ENCODE measurements at places on chromosomes 2 and 18.
A peak's percentile ranks its signal among the peaks of the same experiment; 100 is the strongest.

- DNase-seq: no peak
These were observed 11.3 kb upstream of the MALL start for GRCh38 chr2:110126906-110127305.

DNA sequence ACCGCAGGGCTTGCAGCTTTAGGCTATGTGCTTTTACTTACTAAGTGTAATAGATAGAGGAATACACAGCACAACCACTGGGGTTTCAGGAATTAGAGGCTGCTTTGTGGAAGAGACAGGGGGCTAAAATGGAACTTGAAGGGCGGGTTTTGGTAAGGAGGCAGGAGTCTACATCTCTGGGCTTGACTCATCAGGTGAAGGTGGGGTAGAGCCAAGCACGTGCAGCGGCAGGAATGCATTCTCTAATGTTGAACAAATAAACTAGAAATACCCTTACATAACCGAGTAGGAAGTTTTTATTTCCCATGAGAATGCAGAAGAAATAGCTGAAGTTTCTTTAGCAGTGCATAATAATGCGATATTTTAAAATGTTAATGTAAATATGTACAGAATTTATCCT is 673.8 kb upstream of the SALL3 start:
- no peak for DNase-seq

DNA sequence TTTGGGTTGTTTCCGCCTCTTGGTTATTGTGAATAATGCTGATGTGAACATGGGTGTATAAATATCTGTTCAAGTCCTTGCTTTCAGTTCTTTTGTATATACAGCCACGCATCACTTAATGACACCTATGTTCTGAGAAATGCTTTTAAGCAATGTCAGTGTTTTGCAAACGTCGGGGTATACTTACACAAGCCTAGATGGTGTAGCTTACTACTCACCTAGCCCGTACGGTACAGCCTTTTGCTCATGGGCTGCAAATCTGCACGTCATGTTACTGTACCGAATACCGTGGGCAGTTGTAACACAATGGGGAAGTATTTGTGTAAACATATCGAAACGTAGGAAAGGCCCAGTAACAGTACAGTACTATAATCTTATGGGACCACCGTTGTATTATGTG is 12.4 kb downstream of the RALB start:
- DNase-seq: no peak

GRCh38 chr2:216862628-216863398 is 2.9 kb upstream of the TNP1 start:
- DNase-seq: no peak

GRCh38 chr2:101794141-101794540 is 96.6 kb downstream of the MAP4K4 start:
- no peak for DNase-seq

- DNase-seq: no peak
These were observed 13.5 kb downstream of the ESPNL start for GRCh38 chr2:238113611-238114010.

DNA sequence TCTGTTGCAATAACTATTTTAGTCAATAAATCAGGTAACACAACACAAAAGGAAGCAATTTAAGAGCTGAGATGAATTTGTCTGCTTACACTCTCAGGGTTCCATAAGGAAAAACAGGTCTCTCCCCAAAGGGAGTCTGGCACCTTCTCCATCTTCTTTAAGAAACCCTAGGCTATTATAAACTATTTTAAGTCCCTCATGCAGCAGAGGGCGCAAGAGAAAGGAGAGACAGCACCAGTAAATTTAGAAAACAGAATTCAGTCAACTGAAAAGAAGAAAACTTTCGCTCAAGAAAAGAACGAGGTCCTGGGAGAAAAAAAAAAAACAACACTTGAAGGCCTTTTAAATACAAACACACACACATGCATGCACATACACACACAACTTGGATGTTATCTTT is 19.1 kb downstream of the SULT1C4 start:
- peak; percentile 20 for DNase-seq

GRCh38 chr2:88932686-88933085 is 241.2 kb downstream of the RPIA start:
- no peak for DNase-seq

- DNase-seq: no peak
These were observed 390.4 kb downstream of the TSN start for GRCh38 chr2:122145856-122146255.

GRCh38 chr2:234978466-234979203 is 26.8 kb downstream of the SH3BP4 start:
- no peak for DNase-seq

- DNase-seq: no peak
These were observed 14.8 kb upstream of the IMP4 start for GRCh38 chr2:130327703-130328527.

DNA sequence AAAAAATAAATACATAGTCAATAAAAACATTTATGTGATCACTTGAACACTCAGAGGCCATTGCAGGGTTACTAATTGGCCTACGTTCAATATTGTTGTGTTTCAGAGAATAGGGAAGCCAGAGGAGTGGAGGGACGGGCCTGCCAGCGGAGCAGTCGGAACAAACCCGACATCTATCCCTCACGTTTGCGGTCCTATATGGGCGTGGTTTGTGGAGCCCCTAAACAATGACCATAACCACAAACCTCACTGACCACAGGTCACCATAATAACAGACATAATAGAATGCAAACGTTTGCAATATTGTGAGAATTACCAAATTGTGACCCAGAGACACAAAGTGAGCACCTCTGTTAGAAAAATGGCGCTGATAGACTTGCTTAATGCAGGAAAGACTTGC is 19.5 kb upstream of the ZNF516 start:
- DNase-seq: no peak

DNA sequence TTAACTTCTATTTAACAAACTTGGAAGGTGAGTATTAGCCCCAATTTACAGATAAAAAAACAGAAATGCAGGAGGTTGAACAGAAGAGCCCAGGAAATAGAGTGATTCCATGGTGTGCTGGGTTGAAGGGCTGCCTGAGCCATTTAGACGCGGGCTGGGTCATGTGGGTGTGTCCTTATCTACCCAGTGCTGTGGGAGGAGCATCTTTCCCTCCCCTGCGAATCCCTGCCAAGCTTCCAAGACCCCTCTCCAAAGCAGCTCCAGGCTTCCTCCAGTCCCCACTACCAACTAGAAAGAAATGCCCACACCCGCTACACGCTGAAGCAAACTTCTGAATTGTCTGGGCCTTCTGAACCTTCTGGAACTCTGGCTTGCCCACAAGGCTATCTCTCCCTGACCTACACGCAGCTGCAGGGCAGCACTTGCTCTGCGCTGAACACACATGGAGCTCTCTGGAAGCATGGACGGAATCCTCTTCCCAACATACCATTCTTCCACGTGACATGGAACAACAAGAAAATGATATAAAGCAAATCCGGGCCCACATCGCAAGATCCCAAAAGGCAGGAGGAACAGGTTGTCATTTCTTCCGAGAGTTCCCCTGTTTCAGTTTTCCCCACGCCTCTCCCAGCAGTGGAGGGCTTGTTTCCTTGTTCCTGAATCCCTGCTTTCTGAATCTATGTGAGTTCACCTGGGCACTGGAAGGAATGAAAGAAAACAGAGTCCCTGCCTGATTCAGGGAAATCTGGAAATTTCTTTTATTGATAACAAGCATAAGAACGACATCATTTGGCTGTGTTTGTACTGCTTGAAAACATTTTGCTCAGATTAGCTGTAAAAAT is 562.7 kb upstream of the ID2 start:
- DNase-seq: no peak

DNA sequence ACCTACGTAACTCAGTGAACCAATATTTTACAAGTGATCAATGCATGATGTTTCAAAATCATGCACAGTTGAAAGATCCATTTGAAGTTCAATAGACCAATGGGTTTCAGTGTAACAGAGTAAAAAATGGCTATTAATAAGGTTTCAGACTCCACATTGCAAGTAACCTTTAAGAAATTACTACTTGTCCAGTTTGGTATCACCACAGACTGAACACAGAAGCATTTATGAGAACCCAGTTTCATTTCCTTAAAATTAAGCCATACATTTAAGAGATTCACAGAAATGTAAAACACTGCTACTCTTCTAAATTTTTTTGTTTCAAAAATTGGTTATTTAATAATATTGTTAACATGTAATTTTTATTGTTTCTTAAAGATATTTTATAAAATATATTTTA is 98.9 kb upstream of the CHRNA1 start:
- DNase-seq: no peak

Data from activated CD4-positive, alpha-beta T cell treated with anti-CD3 and anti-CD28 coated beads, Interleukin-2, amount 10 ng/mL, durations not matched to agents 7 days and 5 days (primary cell).